ENCODE measurements at places on chromosomes 3 and 15. TPM values are rescaled to one million over a fixed set of nuclear protein-coding genes. Genes with fewer than 3 reads are reported as not detected.

DNA sequence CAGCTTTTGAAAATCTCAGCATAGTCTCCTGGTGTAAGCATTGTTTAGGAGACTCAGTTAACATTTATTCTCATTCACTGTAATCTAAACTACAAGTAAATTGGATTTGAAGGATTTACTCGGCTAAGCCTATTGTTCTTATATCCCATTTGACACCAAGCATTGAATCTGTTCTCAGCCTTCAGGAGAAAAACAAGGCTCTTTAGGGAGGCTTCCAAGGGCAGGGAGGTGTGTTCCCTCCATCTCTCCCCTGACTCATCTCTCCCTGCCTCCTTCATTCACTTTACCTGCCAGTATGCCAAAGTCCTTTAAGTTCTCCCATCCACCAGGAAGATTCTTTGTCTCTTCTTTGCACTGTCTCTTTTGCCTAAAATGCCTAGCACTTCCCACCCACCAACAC, 347.8 kb downstream of the MFSD1 start:
- no peaks in the 10 kb centered on the region for H3K36me3 ChIP-seq
- no peaks in the 10 kb centered on the region for H3K4me1 ChIP-seq
- no peak overlapping the region for H3K27ac ChIP-seq
- no peak overlapping the region for H3K4me3 ChIP-seq
- DNase-seq = no peak
- no peaks in the 10 kb centered on the region for H3K27me3 ChIP-seq

CCRL2 gene
- 4.6 TPM for total RNA-seq

STAB1 gene
- total RNA-seq = 1.8 TPM

GRCh38 chr15:93973287-93973686, 258.1 kb upstream of the MCTP2 start:
- H3K27ac ChIP-seq = no peak overlapping the region
- no peak overlapping the region for H3K4me3 ChIP-seq
- no peaks in the 10 kb centered on the region for H3K36me3 ChIP-seq
- H3K27me3 ChIP-seq = no peaks in the 10 kb centered on the region
- DNase-seq = no peak

DNA sequence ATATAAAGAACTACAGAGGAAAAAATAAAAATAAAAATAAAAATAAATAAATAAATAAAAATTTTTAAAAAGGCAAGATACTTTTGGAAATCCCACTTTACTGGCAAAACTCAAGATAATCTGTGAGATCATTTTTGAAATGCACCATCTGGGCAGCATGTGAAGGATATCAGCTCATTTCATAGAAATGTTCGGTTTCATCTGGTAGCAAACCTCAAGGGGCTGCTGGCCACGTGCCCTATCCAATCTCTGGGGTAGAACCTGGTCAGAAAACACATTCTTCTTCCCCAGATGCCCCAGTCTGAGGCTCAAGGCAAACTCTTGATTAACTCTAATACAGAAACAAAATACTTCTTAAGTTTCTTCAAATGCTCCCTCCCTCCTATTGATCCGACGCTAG, 166.0 kb downstream of the FMN1 start:
- H3K36me3 ChIP-seq = no peaks in the 10 kb centered on the region
- no peaks in the 10 kb centered on the region for H3K4me1 ChIP-seq
- H3K4me3 ChIP-seq = no peak overlapping the region

SPTSSB gene
- total RNA-seq = 11.1 TPM

DNA sequence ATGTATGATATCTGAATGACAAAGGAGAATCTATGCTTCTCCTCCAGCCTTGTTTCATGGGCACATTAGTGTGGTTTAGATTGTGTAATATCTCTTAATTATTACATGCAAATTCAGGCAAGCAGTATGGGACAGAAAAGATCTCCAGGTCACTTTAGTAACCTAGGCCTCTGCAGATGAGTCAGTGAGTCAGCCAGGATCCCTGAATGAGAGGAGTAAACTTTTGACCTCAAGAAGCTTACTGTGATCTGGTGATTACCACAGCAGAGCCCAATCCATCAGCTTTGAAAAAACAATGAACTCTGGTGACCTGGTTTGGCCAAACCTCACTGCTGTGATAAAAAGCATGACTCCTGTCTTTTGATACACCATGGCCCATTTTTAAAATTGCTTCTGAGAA, 107.8 kb downstream of the LRRN1 start:
- no peaks in the 10 kb centered on the region for H3K27me3 ChIP-seq
- H3K27ac ChIP-seq = no peak overlapping the region
- H3K4me3 ChIP-seq = no peak overlapping the region
- no peak for DNase-seq
- H3K36me3 ChIP-seq = no peaks in the 10 kb centered on the region
- no peaks in the 10 kb centered on the region for H3K4me1 ChIP-seq

IFT57 gene
- 49.3 TPM for total RNA-seq

All from natural killer cell (primary cell).